ENCODE measurements at places on chromosomes 6 and 20.

- no peak for DNase-seq
Observed at GRCh38 chr6:3650076-3650958, 101.2 kb downstream of the PXDC1 start.

DNA sequence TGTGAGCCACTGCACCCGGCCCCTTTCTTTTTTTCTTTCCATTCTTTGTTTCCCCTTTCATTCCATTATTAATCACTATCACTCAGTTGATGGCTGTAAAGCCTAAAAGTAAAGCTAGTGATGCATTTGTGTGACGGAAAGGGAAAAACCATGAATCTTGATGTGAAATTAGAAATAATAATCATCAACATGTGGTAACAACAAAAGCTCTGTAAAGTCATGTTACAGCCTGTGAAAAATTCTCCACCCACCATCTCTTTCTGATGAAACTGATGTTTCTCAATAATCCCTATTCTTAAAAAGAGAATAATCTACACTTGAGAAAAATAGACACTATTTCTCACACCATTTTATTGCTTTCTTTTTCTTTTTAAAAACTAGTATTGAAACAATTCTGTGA is 80.0 kb downstream of the CRYBG1 start:
- DNase-seq, result no peak

GRCh38 chr6:7921632-7922092 is 11.1 kb upstream of the TXNDC5 start:
- no peak for DNase-seq

- no peak for DNase-seq
Observed at GRCh38 chr6:34485321-34486060, 19.6 kb downstream of the PACSIN1 start.

DNA sequence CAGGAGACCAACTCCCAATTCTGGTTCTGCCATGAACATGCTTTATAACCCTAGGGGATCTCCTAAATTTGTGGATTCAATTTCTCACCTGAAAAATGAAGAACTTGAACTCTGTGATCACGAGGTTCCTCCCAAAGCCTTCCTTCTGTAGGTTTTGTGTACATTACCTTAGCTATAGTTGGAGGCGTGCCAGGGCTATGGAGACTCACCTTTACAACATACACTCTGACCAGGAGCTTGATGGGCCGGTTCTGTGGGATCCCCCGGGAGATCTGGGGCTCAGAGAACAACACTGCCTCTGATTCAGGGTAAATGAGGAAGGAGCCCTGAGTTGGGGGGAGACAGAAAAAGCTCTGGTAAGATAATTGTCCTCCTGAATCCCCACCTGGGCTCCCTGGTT is 34.1 kb downstream of the ERGIC3 start:
- no peak for DNase-seq

GRCh38 chr6:13300643-13301590 is 27.4 kb downstream of the TBC1D7 start:
- DNase-seq, result no peak

DNA sequence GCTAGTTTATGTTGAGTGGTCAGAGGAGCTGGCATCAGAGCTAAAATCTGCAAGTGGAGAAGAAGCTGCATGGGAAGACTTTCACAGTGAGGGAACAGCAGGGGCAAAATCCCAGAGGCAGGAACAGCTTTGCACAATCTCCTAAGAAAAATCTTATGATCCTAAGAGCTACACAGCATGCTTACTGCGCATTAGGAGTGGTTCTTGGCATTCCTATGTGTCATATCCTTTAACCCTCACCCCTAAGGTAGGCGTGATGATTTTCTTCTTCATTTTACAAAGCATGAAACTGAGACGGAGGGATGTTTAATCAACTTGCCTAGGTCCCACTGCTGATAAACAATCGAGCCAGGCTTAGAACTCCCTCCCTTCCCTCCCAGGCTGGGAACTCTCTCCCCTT is 313.6 kb upstream of the SULF2 start:
- DNase-seq, result no peak

- DNase-seq, result no peak
Observed at GRCh38 chr20:49948178-49948577, 12.0 kb downstream of the RNF114 start.

GRCh38 chr20:48738094-48738398 is 89.8 kb downstream of the PREX1 start:
- DNase-seq, result no peak

DNA sequence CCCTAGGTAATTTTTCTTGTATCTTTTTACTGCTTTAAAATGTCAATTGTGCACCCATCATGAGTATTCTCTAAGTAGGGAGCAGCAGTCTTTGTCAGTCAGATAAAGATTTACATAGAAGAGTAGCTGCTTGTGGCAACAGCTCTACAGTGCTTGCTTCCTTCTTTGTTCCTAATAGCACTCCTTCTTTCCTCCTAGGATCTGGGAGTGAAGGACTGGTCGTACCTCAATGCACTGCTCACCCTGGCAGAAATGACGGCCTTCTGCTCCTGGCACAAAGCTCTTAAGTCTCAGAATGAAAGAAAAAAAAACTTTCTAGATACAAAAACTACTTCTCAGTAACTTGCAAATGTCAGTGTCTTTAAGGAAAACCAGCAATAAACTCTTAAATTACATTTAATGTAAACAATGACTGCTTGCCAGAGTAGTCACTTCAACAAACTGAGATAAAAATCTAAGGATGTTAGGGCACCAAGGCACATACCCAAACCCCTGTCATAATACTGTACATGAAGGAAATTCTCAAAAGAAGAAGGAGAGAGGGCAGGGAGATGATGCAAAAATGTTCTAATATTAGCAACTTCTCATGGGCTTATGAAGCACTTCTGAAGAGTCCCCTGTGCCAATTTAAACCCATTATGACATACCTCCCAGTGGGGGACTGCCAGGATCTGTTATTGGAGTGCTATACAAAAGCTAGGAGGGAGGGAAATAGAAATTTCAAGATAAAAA is 34.0 kb downstream of the NCOA6 start:
- no peak for DNase-seq

DNA sequence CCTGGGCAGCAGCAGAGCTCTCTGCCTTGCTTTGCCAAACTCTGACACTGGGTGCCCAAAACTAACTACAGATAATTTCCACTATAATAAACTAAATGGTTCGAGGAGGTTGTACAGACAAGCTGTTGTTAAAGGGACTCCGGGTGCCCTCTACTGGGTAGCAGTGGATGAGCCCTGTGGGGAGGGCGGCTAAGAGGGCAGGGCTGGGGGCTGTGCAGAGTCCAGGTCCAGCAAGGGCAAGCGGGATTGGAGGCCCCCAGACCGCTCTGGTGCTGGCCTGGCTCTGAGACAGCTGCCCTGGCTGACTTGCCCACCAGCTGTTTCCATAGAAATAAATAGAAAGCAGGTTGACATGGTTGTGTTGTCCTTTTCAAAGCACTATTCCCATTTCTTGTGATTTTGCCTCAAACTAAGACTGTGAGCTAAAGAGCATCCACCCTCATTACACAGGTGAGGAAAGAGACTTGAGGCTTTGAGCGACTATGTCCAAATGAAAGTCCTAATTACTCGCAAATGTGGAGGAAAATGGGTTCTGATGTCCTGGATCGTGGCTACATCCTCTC is 167.6 kb upstream of the CST7 start:
- DNase-seq, result no peak

DNA sequence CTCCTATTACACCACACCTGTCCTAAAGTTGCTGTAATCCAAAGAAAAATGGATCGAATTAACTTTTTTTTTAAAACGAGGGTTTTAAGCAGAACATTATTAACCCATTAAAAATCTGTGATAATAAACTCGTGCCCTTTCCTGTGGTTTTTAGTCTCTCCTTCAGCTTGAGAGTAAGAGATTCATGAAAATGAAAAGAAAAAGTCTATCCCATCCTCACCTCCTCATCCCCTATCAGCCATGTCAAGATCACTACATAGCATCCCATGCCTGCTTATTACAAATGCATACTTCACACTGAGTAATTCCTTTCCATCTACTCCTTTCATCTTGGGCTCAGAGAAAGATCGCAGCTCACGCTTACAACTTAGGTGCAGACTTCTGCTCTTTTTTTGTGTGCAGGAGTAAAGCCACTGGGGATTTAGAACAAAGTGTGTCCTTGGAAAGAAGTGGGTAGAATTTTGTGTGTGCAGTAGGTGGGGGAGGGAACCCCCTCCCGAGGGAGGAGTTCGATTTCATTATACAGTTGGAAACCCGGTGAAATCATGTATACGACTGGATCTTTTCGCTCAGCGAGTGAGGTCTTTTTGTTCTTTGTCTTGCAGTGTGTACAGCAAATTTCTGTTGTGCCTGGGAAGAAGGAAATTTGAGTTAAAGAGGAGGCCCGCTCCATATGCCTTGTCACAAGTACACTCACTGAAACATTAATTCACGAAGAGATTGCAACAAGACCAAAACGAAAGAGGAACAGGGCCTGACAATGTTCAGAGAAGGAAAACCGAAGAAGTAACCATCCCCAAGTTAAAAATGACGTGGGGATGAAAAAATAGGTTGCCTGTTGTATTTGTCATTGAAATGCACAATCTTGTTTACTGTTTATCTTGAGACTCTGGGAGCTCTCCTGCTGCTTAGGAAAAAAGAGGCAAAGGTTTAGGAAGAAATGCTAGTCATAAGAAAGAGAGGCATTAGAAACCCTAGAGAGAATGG is 146.5 kb upstream of the ZNF217 start:
- no peak for DNase-seq

DNA sequence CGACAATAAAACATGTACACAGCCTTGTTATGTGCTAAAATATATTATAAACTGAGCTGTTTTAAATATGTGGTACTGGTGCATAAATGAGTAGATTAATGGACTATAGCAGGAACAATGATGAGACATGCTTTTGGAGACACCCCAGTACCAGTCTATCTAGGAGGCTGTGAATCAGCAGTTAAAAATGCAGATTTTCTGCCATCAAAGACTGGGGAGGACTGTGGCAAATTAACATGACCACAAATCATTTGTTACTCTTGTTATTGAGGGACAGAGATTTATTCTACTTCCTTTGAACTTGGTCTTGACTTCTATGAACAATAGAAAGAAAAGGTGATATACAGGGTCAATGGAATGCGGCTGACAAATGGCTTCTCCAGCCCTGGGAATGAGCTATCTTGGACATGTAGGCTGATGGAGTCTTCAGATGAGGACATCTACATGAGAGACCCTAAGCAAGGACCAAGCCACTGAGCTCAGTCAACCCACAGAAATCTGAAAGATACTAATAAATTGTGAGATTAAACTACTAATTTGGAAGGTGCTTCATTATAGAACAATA is 551.7 kb upstream of the GJE1 start:
- DNase-seq, result no peak

- DNase-seq, result peak; percentile 35
Observed at GRCh38 chr20:41408156-41408794, 41.7 kb upstream of the EMILIN3 start.

DNA sequence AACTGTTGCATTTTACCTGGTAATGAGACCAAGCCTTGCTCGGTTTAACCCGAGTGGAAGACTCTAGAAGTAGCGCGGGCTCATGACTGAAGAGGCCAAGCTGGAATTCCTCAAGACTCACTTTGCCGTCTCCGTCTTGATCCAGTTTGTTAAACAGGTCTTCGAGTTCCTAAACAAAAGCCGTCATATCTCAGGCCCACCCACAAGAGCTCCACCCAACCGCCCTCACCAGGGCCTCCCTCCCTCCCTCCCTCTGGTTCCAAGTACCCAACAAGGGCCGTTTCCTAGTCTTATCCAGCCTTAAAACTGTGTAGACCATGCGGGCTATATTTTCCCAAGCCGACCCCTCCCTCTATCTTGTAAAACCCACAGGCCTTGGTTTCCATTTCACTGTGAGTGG is 81.4 kb downstream of the NINL start:
- no peak for DNase-seq

DNA sequence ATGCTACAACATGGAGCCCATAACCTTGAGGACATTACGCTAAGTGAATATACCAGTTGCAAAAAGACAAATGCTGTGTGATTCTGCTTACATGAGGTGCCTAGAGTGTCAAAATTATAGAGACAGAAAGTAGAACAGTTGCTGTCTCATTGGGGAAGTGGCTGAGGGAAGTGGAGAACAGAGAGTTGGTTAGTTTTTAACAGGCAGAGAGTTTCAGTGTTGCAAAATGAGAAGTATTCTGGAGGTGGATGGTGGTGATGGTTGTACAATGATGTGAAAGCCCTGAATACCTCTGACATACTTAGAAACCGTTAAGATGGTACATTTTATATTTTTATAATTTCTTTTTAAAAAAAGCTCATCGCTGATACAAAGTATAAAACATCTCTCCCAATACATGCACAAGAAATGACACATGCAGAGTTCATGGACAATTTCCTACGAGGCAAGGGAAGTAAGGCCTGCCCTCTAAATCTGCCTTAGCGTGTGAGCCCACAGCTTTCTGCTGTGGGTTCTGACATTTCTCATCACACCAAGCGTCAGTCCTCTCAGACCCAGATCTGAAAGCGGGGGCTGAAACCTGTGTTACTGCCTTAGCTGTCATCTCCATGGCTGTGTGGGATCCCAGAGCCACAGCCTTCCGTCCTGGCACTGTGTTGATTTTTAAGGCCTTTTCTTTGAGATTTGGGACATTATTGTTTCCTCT is 126.0 kb downstream of the RNASET2 start:
- DNase-seq, result peak; percentile 81

GRCh38 chr20:46111028-46111835 is 6.9 kb upstream of the CD40 start:
- peak; percentile 54 for DNase-seq

- DNase-seq, result no peak
Observed at GRCh38 chr20:33172781-33173180, 4.8 kb downstream of the BPIFA2 start.

- DNase-seq, result no peak
Observed at GRCh38 chr20:34127792-34128191, 15.7 kb upstream of the EIF2S2 start.

DNA sequence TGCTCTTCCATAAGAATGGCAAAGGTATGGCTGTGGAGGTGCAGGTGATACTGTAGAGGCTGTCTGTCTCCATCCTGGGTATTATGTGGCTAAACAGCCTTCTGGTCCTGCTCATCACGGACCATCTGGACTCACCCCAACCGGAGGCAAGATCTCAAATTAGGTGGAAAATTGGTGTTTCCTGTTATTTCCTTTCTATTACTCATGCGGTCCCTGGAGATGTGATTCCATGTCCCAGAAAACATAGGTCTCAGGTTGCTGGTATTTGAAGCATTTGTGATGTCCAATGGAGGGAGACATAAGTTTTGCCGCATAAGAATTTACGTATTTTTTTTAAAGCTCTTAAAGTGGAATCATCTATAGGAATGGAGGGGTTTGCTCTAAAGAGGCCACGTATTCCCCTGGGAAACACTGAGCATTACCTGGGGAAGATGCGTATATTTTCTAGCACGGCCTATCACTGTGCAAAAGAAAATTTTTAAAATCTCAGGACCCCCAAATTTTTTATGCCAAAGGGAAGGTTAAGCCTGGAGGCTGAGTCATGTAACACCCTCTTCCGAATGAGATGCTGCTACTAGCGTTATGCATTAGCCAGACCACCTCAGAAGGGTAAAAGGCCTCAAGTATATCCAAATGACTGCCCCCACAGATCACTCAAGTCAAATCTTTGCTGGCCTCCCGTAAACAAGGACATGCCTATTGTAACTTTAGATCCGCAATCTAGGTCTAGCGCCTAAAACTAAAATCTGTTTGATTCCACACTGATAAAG is 22.4 kb upstream of the PBOV1 start:
- DNase-seq, result no peak

- no peak for DNase-seq
Observed at GRCh38 chr20:3449319-3449718, 21.5 kb upstream of the ATRN start.

- DNase-seq, result no peak
Observed at GRCh38 chr20:12014736-12015135, 97.0 kb downstream of the BTBD3 start.

Measured in GM20000 (cell line).